ENCODE measurements at places on chromosomes 5 and 9.

GRCh38 chr9:89388084-89388867 is 70.0 kb downstream of the SECISBP2 start:
- DNase-seq = no peak

DNA sequence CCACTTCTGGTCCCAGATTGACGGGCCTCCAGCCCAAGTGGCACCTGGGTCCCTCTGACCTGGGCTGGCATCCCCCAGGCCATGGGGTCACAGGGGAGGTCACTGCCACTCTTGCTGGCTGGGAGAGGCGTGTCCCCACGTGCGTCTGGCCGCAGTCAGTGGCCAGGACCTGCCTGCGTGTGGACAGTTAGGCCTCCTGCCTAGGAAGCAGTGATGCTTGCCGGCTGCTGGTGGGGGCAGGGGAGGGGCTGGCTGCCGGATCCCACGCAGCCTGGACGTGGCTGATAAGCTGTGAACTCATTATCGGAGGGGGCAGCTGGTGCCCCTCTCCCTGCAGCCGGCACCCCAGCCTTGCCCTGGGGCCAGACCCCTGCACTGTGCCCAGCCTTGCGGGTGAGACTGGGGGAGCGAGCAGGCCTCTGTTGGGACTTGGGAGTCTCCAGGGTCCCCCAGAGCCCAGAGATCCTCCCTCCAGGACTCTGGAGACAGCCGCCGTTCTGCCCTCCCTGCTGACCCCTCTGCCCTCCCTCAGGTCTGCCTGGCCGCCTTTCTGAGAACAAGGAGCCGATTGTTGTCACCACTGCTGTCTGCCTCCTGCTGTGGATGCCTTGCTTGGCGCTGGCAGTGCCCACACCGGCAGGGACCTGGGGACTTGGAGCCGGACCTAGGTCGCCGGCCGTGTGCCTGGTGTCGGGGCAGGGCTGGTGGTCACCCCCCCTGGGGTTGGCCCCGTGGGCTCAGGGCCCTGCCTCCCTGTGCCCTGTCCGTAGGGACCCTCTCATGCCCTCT is 12.3 kb downstream of the RXRA start:
- DNase-seq = no peak

- DNase-seq = no peak
These were observed 23.7 kb upstream of the VDAC1 start for GRCh38 chr5:134028496-134028895.

- DNase-seq = no peak
These were observed 24.0 kb upstream of the CDKN2B start for GRCh38 chr9:22033012-22033630.

DNA sequence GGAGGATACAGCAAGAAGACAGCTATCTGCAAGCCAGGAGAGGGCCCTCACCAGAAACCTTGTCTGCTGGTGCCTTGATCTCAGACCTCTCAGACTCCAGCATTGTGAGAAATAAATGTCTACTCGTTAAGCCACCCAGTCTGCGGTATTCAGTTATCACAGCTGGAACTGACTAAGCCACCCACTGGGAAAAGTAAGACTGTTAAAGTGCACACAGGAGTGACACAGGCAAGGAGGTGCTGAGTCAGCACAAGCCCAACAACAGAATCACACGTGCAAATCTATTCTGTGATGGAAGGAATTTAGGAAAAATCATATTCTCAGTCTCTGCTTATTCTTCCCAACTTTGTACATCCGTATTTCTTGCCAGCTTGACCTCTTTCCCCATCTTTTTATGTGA is 200.0 kb downstream of the NR2F1-AS1 start:
- DNase-seq = no peak

- DNase-seq = no peak
These were observed 42.6 kb downstream of the NACC2 start for GRCh38 chr9:136052472-136052880.

Data from activated T-helper 1 cell treated with anti-CD3 and anti-CD28 coated beads, Interleukin-2, amount 50 U/mL, for 16 hours (primary cell).